ENCODE measurements at places on chromosomes 16 and 17. TPM values are rescaled to one million over a fixed set of nuclear protein-coding genes. Genes with fewer than 3 reads are reported as not detected.

The RBFOX1 gene
- 79.4 TPM for total RNA-seq

The RANGRF gene
- total RNA-seq = 24.9 TPM

The TP53TG3B gene
- not detected for total RNA-seq

The ZFHX3 gene
- 8.1 TPM for total RNA-seq

The PPL gene
- total RNA-seq = 18.4 TPM

The UMOD gene
- not detected for total RNA-seq

The C17orf107 gene
- 0.64 TPM for total RNA-seq

The SLC16A6 gene
- total RNA-seq = not detected

The GPR179 gene
- total RNA-seq = not detected

The RCVRN gene
- total RNA-seq = 0.12 TPM

The TEX19 gene
- total RNA-seq = not detected

The C17orf67 gene
- total RNA-seq = 1.1 TPM

The PYDC1 gene
- total RNA-seq = not detected

The ADAP2 gene
- 8.0 TPM for total RNA-seq

The CCL14 gene
- total RNA-seq = 8.1 TPM

The TPSG1 gene
- not detected for total RNA-seq

The DGKE gene
- total RNA-seq = 3.6 TPM

The CTRB2 gene
- not detected for total RNA-seq

The SLC22A31 gene
- not detected for total RNA-seq

The FNDC8 gene
- total RNA-seq = not detected

The CDR2L gene
- total RNA-seq = 18.3 TPM

The MT3 gene
- 3.8 TPM for total RNA-seq

The TMEM220 gene
- total RNA-seq = 6.3 TPM

The HNF1B gene
- not detected for total RNA-seq

The IRX5 gene
- total RNA-seq = 0.47 TPM

The TP53TG3C gene
- total RNA-seq = 0.42 TPM

The PIRT gene
- total RNA-seq = not detected

The TNS4 gene
- not detected for total RNA-seq

The ZNF423 gene
- total RNA-seq = 7.8 TPM

The KRT32 gene
- total RNA-seq = not detected

The SETD1A gene
- 11.0 TPM for total RNA-seq

The TUBB3 gene
- 1.8 TPM for total RNA-seq

The NUDT21 gene
- total RNA-seq = 66.3 TPM

The DUSP14 gene
- total RNA-seq = 15.8 TPM

The CACNG4 gene
- total RNA-seq = not detected

The OTOP2 gene
- total RNA-seq = not detected

The GAS7 gene
- total RNA-seq = 51.2 TPM

The FKBP10 gene
- total RNA-seq = 10.2 TPM

The GPR142 gene
- 0.15 TPM for total RNA-seq

The KRT15 gene
- total RNA-seq = 0.32 TPM

The TSPOAP1 gene
- total RNA-seq = 18.8 TPM

The ARMC7 gene
- total RNA-seq = 6.0 TPM

The ZKSCAN2 gene
- 3.9 TPM for total RNA-seq

The RPH3AL gene
- total RNA-seq = 3.8 TPM

The KRT27 gene
- not detected for total RNA-seq

The ODAD4 gene
- 0.52 TPM for total RNA-seq

The CACNG1 gene
- not detected for total RNA-seq

Measured in left ventricle myocardium superior (tissue), 1 donor.